ENCODE measurements at places on chromosomes 11 and 22.

GRCh38 chr11:130403271-130403804 lies 25.1 kb downstream of the ADAMTS8 start:
- DNase-seq, result no peak

- DNase-seq, result no peak
These were observed 116.7 kb upstream of the NCAM1 start for GRCh38 chr11:112844517-112844916.

DNA sequence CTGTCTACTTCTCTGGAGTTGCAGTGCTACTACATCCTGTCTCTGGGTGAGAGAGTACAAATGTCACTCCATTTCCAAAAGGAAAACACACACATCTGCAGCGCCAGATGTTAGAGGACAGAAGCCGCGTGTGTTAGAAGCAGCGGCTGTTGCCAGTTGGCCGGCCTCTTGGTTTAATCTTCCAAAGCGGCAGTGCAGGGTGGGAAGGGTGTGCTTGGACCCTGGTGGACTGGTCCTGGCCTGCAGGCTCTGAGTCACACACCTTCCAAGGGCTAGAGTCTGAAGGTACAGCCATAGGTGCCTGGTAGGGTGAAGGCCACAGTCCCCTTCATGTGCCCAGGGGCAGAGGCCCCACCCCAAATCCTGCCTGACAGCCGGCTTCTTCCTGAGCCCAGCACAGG lies 99.8 kb downstream of the CTTN start:
- DNase-seq, result no peak

GRCh38 chr22:38419121-38419857 lies 35.7 kb downstream of the KCNJ4 start:
- no peak for DNase-seq

DNA sequence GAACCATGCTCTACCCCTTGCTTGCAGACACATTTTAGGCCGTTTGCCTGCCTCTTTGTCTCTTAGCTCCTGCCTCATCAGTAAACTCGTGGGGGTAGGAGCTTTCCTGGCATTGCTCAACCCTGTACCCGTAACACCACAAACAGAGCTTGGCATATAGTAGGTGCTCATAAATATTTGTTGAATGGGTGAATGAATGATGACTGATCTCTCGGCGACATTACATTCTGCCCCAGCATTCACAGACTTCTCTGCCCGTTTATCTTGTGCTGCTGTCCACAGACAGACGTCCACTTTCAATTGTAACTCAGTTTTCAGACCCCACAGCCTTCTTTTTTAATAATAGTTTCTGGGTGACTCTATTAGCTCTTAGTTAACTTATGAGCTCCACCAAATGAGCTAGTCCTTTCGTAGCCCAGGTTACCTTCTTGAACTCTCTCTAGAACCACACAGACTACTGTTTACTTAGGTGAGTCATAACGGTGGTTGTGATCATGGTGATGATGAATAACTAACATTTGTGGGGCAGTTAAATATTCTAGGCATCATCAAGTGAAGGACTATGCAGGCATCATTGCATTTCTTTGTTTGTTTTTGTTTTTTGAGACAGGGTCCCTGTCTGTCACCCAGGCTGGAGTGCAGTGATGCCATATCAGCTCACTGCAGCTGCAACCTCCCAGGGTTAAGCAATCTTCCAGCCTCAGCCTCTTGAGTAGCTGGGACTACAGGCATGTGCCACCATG lies 188.4 kb downstream of the ADAMTS15 start:
- no peak for DNase-seq

DNA sequence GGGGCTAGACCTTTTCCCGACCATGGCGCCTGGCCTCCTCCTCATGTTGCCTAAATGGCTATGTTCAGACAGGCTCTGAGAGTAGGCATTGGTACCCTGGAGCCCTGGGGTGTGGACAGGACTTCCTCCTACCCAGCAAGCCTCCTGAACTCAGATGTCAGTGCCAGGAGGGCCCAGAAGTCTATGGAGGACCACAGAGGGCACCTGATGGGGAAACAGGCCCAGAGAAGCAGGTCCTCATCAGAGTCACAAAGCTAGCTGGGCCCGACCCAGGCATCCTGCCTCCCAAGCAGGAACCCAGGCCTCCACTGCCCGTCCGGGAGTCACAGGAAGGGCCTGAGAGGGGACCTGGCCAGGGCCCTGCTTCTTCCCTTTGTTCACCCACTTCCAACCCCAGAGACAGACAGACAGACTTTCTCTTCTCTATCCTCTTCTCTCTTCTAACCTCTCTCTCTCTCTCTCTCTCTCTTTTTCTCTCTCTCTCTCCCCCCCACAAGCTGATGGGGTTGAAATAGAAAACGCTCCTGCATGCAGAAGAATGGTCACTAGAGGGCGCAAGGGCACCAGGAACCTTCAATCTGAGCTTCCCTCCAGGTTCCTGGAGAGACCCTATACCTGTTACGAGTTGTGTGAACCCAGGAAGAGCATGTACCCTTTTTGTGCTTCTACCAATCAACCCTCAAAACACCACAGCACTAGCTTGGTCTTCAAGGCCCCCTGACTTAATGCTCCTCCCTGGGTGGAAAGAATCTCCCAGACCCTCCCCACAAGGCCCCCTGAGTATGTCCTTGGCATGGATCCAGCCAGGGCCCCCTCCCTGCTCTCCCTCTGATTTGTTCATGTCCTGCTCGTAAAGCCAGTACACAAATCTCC lies 27.1 kb downstream of the ARAP1 start:
- DNase-seq, result peak; percentile 77

- DNase-seq, result no peak
These were observed 21.3 kb upstream of the NCF4 start for GRCh38 chr22:36839356-36840073.

- no peak for DNase-seq
These were observed 44.7 kb upstream of the ZBTB44 start for GRCh38 chr11:130359419-130359818.

GRCh38 chr22:45238076-45238956 lies 2.4 kb downstream of the KIAA0930 start:
- no peak for DNase-seq

DNA sequence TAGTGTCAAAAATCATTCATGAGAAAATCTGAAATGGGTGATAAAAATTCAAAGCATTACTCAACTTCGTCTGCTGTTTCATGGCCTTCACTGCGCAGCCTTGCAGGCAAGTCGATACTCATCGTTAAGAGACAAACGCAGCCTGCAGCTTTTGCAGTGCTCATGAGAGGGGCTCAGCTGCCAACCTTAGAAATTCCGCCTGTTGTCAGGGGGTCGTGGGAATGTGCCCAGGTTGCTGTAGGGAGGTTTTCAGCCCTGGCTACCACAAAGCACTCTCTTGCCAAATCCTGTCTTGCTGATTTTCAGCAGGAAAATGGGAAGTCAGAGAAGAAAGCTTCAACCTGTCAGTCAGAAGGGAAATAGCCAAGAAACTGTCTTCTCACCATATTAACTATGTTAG lies 25.4 kb upstream of the GRAMD1B start:
- DNase-seq, result no peak

- no peak for DNase-seq
These were observed 18.3 kb downstream of the PRR5L start for GRCh38 chr11:36314434-36314767.

All from activated CD4-positive, alpha-beta T cell treated with anti-CD3 and anti-CD28 coated beads, Interleukin-2, amount 50 U/mL, for 1 hour (primary cell).